ENCODE measurements at places on chromosomes 3 and 15. TPM values are rescaled to one million over a fixed set of nuclear protein-coding genes. Genes with fewer than 3 reads are reported as not detected.

DNA sequence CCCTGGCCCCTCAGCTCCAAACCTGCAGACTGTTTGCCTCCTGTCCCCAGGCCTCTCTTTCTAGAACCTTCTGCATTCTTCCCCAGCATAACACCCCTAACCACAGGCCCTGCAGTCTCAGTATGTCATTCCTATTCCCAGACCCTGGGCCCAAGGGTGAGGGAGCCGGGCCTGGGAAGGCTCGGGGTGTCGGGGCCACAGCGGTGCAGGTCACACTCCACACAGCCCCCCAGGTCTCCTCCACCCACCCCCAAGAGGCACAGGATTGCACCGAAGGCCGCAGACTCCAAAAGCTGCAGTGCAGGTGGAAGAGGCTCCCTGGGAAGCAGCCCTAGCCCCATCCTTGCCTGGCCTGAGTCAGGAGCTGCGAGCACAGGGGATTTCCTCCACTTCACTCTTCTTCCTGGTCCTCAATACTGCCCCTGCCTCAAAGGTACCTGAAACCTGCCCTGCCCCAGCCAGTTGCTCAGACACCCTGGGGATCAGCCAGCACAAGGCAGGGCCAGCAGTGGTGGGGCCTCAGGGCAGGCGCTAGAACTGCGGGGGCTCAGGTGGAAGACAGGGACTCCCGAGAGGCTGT lies 31.1 kb downstream of the TNK2 start:
- no peak for DNase-seq

- no peak for DNase-seq
Measured at GRCh38 chr15:92391640-92392039, 2.0 kb upstream of the ST8SIA2 start.

GRCh38 chr3:57224856-57225255 lies 2.7 kb upstream of the APPL1 start:
- no peak for DNase-seq

GRCh38 chr15:77716632-77717332 lies 84.1 kb upstream of the LINGO1 start:
- no peak for DNase-seq

- no peak for DNase-seq
Measured at GRCh38 chr3:170531054-170531453, 54.8 kb downstream of the SLC7A14 start.

- no peak for DNase-seq
Measured at GRCh38 chr3:41684797-41685735, 276.8 kb downstream of the ULK4 start.

DNA sequence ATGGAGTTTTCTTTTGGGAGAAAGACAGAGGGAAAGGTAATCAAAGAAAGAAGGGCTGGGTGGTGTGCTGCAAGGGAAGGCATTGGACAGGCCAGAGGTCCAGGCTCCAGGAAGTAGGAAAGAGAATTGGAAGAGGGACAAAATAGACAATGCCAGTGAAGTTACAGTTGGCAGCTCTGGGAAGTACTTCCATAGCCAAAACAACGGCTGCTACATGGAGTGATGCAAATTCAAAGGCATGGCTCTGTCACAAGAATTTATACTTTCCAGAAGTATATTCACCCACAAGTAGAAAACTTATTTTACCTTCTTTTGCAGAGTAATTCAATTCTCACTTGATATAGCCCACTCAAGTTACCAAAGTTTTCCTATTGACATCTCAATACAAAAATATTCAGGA lies 191.5 kb downstream of the TNIK start:
- no peak for DNase-seq

DNA sequence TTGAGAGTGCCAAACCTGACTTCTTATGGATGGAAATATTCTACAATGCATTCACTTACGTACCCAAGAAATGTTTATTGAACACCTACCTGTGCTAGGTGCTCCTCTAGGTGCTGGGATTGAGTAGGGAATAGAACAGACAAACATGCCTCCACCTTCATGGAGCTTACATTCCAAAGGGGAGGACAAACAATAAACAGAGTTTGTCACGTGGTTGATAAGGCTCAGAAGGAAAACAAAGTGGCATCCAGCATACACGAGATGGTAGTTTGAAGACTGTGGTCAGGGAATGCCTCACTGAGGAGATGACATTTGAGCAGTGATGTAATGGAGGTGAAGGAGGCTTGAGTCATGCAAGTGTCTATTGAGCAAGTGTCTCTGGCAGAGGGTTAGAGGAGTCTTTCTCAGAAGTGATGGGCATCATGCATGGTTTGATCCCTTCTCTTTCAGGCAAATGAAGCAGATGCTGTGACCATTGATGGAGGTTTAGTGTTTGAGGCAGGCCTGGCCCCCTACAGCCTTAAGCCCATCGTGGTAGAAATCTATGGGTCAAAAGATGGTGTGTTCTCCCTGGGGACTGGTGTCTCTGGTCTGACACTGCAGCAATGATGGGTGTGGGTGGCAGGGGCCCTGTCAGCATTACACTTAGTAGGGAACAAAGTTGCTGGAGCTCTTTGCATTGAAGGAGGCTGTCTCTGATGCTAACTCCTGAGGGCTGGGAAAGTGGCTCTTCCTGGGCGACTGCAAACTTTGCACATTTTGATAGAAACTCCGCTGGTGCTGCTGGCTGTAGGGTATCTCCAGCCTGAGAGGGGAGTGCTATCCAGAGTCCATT lies 29.7 kb upstream of the TOPBP1 start:
- DNase-seq: no peak

DNA sequence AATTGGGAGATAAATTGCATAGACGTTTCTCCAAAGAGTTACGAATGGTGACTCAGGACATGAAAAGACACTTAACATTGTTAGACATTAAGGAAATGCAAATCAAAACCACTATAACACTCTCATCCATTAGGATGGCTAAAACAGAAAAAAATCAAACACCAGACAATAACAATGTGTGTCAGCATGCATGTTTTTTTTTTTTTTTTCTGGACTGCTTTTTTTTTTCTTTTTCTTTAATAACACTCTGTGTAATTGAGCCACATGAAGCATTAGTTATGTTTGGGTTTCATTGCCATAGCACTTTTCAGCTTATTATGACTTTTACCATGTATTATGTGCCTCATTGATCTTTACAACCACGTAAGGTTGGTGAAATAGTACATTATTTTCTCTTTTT lies 95.0 kb downstream of the NFKBIZ start:
- no peak for DNase-seq

GRCh38 chr3:187016639-187017345 lies 86.5 kb downstream of the ST6GAL1 start:
- no peak for DNase-seq

The RNF111 gene
- 16.6 TPM for total RNA-seq

The ZNF80 gene
- not detected for total RNA-seq

The CD200R1 gene
- total RNA-seq: not detected

The ZBTB47 gene
- 6.1 TPM for total RNA-seq

Data from SJSA1 (cell line).